ENCODE measurements at places on chromosomes 3 and 15. TPM values are rescaled to one million over a fixed set of nuclear protein-coding genes. Genes with fewer than 3 reads are reported as not detected.
A peak's percentile ranks its signal among the peaks of the same experiment; 100 is the strongest.

DNA sequence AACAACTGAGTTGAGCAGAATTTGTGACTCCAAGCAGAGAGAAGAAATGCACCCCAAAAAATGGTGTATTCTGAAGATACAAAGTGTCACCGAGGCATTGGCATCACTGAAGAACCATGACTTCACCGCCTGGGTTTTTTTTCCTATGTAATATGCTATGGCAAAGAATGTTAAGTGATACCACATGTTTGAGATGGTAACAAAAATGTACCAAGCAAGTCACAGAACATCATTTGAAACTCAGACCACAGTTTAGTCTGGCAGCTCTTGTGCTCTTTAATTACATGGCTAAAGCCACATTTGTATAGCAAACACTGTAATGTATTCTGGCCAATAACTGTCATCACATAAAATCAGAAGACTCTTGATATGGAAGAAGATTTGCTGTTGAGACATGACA is 323.5 kb downstream of the ULK4 start:
- DNase-seq: no peak
- H3K27me3 ChIP-seq: no peaks in the 10 kb centered on the region
- no peaks in the 10 kb centered on the region for H3K4me1 ChIP-seq
- H3K27ac ChIP-seq: no peak overlapping the region
- H3K4me3 ChIP-seq: no peak overlapping the region

GRCh38 chr3:61530355-61530754 is 31.0 kb upstream of the PTPRG start:
- no peaks in the 10 kb centered on the region for H3K27me3 ChIP-seq
- no peaks in the 10 kb centered on the region for H3K36me3 ChIP-seq
- no peak overlapping the region for H3K4me3 ChIP-seq
- no peak overlapping the region for H3K27ac ChIP-seq

FANCD2OS gene
- not detected for polyA plus RNA-seq

DNA sequence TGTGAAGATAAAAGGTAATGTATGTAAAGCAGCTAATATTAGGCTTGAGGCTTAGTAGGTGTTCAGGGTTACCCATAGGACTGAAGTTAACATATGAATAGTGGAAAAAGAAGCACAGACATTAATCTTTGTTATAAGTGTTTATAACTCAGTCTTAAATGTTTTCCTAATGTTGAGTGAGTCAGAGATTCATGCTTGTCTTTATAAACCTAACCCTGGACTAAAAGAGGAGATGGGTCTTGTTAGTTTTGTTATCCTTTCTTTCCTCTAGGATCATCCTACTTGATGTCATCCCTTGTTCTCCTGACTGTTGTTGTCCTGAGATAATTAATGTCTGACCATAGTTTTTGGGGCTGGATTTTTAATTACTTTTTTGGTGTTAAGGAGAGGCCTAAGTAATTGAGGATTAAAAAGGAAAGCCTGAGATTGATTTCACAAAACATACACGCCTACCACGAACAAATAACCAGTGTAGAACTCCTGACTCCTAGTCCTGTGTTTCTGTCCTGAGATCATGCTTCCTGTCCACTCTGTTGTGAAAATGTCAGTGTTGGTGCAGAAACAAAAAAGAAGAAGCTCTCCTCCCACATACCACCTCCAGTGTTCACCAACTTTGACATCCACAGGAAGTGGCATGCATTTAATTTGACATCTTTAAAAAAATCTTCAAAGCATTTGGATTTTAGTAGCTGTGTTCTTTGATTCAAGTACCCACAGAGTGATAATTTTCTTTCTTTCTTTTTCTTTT is 8.4 kb downstream of the MITF start:
- peaks cover 89% of the 10 kb centered on the region for H3K4me1 ChIP-seq
- no peaks in the 10 kb centered on the region for H3K27me3 ChIP-seq
- no peak overlapping the region for H3K4me3 ChIP-seq

CAV3 gene
- polyA plus RNA-seq: 0.06 TPM

GRCh38 chr3:59862686-59863085 is 812.9 kb upstream of the CFAP20DC start:
- no peaks in the 10 kb centered on the region for H3K36me3 ChIP-seq
- no peak overlapping the region for H3K4me3 ChIP-seq
- DNase-seq: no peak
- no peak overlapping the region for H3K27ac ChIP-seq

GOLGA8G gene
- polyA plus RNA-seq: under 0.01 TPM

DNA sequence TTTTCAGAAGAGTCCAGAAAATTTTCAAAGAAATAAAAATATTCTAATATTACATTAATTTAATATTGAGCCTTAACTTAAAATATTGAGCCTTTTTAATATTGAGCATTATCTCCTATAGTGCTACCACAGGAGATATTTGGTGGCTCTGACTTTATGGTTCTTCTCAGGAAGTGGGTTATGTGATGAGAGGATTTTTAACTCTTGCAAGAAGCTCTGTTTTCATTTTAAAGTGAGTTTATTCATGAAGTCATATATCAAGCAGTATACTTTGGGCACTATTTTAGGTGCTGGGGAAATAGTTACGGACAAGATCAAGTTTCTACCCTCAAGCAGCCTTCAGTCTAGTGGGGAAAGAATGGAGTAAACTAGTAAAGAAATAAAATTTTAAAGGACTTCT is 13.4 kb upstream of the MBNL1 start:
- no peak overlapping the region for H3K27ac ChIP-seq
- peaks cover 31% of the 10 kb centered on the region for H3K4me1 ChIP-seq
- no peak overlapping the region for H3K4me3 ChIP-seq
- DNase-seq: no peak
- H3K36me3 ChIP-seq: no peaks in the 10 kb centered on the region

GRCh38 chr3:167318306-167318705 is 61.8 kb downstream of the ZBBX start:
- no peaks in the 10 kb centered on the region for H3K27me3 ChIP-seq
- no peaks in the 10 kb centered on the region for H3K36me3 ChIP-seq
- H3K4me3 ChIP-seq: no peak overlapping the region
- no peak for DNase-seq
- no peak overlapping the region for H3K27ac ChIP-seq

GRCh38 chr15:66095871-66096687 is 157.5 kb downstream of the MEGF11 start:
- H3K4me3 ChIP-seq: no peak overlapping the region
- no peaks in the 10 kb centered on the region for H3K36me3 ChIP-seq
- no peaks in the 10 kb centered on the region for H3K4me1 ChIP-seq
- DNase-seq: peak; percentile 55
- no peaks in the 10 kb centered on the region for H3K27me3 ChIP-seq
- no peak overlapping the region for H3K27ac ChIP-seq

DNA sequence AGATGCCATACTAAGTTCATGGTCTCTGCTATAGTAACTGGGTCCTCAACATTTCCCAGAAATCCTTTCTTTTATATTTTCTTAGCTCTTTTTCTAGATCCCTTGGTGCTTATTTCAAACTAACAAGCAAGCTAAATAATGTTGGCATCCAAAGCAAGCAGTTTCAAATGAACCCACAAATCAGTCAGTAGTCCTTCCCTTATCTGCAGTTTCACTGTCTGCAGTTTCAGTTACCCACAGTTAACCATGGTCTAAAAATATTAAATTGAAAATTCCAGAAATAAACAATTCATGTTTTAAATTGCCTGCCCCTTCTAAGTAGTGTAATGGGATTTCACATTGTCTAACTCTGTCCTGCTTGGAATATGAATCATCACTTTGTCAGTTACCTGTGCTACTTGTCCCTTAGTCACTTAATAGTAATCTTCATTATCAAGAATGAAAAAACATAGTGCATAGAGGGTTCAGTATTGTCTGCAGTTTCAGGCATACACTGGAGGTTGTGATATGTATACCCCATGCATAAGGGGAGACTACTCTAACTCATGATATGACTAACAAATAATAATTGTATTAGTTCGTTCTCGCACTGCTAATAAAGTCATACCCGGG is 633.7 kb downstream of the MECOM start:
- peaks cover 8% of the 10 kb centered on the region for H3K4me1 ChIP-seq
- H3K27ac ChIP-seq: no peak overlapping the region
- no peak for DNase-seq
- H3K4me3 ChIP-seq: no peak overlapping the region
- no peaks in the 10 kb centered on the region for H3K36me3 ChIP-seq
- H3K27me3 ChIP-seq: no peaks in the 10 kb centered on the region

DNA sequence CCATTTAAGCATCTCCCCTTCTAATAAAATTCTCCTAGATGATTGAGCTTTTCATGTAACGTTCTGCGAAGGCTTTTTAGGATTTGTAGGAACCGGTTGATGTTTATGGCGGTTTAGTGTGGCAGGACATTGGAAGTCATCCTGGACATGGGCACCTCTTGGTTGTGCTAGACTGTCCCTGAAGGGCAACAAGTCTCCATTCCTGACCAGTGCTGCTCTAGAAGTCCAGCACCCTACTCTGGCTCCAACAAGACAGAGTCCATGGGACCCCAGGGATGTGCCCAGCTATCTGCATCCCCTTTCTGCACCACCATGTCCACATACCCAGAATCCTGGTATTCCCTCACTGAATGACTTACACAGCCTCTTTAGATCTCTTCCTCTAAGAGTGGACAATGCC is 46.4 kb downstream of the KCNAB1 start:
- H3K36me3 ChIP-seq: no peaks in the 10 kb centered on the region
- no peaks in the 10 kb centered on the region for H3K27me3 ChIP-seq
- no peaks in the 10 kb centered on the region for H3K4me1 ChIP-seq
- no peak for DNase-seq

DNA sequence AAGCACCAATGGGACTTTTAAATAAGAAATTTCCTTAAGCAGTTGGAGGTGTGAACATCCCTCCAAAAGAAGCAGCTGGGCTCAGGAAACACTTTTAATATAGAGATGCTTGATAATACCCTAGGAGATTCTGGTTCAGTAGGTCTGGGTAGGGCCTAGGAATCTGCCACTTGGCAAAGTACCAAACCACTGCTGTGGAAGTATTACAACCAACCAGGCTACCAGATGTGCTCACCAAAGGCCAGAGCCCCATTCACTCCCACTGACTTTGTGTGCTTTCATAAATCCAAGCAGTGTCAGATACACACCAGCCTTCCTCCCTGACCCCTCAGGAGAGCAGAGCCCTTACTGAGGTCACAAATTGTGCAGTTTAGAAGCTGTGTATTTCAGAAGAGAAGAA is 162.6 kb downstream of the CCNL1 start:
- H3K36me3 ChIP-seq: no peaks in the 10 kb centered on the region
- H3K4me3 ChIP-seq: no peak overlapping the region
- no peak for DNase-seq
- H3K27ac ChIP-seq: no peak overlapping the region
- H3K4me1 ChIP-seq: no peaks in the 10 kb centered on the region
- H3K27me3 ChIP-seq: no peaks in the 10 kb centered on the region

- no peak overlapping the region for H3K4me3 ChIP-seq
- no peaks in the 10 kb centered on the region for H3K4me1 ChIP-seq
- no peak overlapping the region for H3K27ac ChIP-seq
- no peaks in the 10 kb centered on the region for H3K36me3 ChIP-seq
- no peak for DNase-seq
- H3K27me3 ChIP-seq: no peaks in the 10 kb centered on the region
Observed at GRCh38 chr3:131250466-131250865, 131.1 kb upstream of the NUDT16 start.

OXTR gene
- not detected for polyA plus RNA-seq

DNA sequence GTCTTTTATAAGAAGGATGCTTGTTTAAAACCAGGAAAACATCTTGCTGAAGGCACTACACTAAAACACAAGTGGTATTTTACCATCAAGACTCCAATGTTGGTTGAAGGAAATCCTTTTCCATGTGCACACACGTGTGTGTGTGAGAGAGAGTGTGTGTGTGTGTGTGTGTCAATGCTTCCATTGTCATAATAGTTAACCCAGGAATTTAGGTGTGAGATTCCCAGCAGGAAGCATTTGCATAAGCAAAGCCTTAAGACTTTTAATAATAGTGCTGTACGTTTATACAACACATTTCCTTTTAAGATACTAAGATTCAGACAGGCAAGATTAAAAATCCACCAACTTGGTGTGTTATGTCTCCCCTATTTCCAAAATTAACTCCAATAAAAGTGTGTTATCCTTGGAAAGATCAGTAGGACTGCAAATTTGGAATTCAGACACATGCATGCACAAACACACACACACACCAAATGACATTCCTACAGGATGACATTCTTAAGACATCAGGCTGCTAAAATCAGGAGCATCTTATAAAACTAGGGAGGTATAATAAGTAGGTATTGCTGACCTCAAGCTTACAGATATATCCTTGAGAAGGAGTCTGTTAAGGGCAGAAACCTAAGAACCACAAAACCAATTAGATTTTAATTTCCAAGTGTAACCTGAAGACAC is 18.3 kb downstream of the LMCD1 start:
- no peaks in the 10 kb centered on the region for H3K27me3 ChIP-seq
- H3K36me3 ChIP-seq: no peaks in the 10 kb centered on the region
- H3K27ac ChIP-seq: no peak overlapping the region
- H3K4me3 ChIP-seq: no peak overlapping the region

DNA sequence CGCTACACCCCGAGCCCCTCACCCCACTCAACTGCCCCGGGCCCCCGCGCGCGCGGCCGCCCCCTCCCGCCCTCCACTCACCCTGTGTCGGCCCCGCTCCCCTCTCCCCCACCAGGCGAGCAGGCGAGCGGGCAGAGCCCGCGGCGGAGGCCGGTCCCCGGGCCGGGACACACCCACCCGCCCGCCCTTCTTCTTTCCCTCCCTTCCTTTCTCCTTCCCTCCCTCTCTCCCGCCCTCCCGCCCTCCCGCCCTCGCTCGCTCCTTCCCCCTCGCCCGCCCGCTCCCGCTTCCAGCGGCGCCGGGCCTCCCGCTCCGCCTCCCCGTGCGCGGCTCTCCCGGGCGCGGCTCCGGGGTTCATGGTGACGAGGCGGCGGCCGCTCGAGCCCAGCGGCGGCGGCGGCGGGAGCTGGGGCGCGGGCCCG is at the start of gene CTDSPL:
Gene CTDSPL (plus strand): TSS at position 261 of the 422 bp plus-strand sequence. CDS start 320 bp downstream, outside the sequence.
- no peaks in the 10 kb centered on the region for H3K36me3 ChIP-seq
- H3K4me1 ChIP-seq: peaks cover 51% of the 10 kb centered on the region
- peak; percentile 68 for DNase-seq
- no peaks in the 10 kb centered on the region for H3K27me3 ChIP-seq

GRCh38 chr3:43782541-43782940 is 91.8 kb downstream of the ABHD5 start:
- H3K36me3 ChIP-seq: no peaks in the 10 kb centered on the region
- no peak overlapping the region for H3K4me3 ChIP-seq
- H3K27me3 ChIP-seq: no peaks in the 10 kb centered on the region

DNA sequence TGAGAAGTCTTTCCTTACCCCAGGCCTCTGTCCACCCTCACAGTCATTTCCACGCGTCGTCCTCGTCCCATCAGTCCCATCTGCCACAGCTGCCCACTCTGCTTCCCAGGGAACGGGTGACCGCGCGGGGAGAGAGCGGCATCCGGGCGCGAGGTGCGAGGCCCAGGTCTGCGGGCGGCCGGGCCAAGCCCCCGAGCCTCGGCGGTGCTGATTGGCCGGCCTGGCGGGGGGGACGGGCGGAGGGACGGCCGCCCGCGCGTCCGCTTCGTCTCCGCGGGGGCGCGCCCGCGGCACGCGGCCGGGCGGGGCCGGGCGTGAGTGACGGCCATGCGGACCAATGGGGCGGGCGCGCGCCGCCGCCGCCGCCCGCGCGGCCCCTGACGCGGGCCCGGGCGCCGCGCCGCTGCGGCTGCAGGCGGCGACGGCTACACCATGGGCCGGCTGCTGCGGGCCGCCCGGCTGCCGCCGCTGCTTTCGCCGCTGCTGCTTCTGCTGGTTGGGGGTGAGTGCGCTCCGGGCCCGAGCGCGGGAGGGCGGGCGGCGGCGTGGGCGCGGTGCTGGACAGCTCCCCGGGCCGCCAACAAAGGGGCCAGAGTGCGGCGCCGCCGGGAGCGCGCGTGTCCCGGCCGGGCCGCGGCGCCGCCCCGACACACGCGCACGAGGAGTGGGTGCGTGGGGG is at the start of gene PODXL2:
Gene PODXL2 (plus strand): TSS at position 398 of the 679 bp plus-strand sequence. CDS start 35 bp downstream, at position 433.
- peak within 1 kb of the TSS; percentile 44 for H3K4me3 ChIP-seq
- no peaks in the 10 kb centered on the region for H3K27me3 ChIP-seq
- no peak for DNase-seq
- no peaks in the 10 kb centered on the region for H3K36me3 ChIP-seq

Measured in sigmoid colon (tissue), 7 donors.